ENCODE measurements at places on chromosomes 5 and 9.
A peak's percentile ranks its signal among the peaks of the same experiment; 100 is the strongest.

GRCh38 chr9:97806721-97807120 lies 46.3 kb upstream of the FOXE1 start:
- no peak for DNase-seq

DNA sequence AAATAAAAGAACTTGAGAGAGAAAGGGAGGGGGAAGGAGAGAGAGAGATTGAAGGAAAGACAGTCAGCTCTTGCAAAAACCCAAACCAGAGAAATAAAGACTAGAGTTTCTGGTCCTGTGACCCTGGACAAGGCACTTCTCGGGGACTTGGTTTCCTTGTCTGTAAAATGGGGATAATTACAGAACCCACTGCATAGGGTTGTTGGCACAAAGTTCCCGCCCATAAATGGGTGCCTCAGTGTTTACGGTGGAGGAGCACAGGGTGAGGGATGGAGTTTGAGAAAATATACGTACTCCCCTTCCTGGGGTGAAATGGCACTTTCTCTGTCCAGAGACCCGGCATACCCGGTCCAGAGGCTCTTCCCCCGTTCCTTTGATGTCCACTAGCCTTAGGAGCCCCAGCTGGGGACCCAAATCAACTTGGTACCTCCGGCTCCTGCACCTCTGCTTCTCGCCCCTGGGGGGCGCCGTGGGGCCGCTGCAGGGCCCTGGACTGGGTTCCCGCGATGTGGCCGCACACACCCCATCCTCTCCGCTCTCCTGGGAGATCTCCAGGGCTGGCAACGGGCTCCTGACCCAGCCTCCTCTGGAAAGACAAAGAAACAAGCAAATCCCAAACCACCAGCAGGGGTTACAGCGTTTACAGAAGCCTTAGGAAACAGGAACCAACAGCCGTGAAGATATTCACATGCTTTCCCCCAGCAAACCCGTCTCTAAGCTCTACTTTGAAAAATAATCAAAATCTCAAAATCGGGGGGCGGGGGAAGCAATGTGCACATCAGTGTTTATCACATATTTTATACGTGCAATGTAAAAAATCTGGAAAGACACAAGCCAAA lies 26.3 kb downstream of the PTGES start:
- DNase-seq, result peak; percentile 43

- DNase-seq, result no peak
Observed at GRCh38 chr5:126683912-126684311, 83.2 kb downstream of the PHAX start.

DNA sequence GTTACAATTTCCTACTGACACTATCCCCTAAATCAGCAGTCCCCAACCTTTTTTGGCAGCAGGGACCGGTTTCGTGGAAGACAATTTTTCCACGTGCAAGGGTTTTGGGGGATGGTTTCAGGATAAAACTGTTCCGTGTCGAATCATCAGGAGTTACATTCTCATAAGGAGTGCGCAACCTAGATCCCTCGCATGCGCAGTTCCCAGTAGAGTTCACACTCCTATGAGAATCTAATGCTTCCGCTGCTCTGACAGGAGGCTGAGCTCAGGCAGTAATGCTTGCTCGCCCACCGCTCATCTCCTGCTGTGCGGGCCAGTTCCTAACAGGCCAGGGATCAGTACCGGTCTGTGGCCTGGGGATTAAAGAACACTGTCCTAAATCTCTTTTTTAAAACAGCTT lies 13.2 kb upstream of the NFIL3 start:
- no peak for DNase-seq

DNA sequence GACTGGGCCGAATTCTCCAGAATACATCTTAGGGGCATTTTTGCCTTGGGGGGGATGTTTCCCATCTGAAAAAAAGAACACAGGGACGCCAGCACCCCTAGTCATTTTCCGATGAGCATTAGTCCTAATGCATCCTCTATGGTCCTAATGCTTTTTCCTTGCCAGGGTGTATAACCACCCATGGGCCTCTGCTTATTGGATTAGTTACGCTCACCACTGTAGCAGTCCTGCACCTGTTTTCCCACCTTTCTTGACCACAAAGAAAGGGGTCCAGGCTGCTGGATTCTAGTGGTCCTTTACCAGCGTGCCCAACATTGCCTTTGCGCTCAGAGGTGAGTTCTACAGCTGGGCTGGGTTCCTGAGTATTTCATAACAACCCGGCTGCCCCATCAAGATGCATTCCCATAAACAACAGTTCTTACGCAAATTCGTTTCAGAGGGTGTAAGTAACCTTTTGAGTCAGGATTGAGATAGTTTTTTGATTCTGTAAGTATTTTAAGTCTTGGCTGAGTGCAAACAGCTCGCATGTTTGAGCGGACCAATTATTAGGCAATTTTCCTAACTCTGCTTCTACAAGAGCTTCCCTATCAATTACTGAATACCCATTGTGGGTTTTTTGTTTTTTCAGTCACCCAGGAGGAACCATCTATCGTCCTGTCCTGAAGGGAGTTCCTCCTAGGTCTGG lies 135.1 kb downstream of the DROSHA start:
- no peak for DNase-seq

GRCh38 chr5:95810305-95811125 lies 12.0 kb downstream of the GLRX start:
- DNase-seq, result no peak

DNA sequence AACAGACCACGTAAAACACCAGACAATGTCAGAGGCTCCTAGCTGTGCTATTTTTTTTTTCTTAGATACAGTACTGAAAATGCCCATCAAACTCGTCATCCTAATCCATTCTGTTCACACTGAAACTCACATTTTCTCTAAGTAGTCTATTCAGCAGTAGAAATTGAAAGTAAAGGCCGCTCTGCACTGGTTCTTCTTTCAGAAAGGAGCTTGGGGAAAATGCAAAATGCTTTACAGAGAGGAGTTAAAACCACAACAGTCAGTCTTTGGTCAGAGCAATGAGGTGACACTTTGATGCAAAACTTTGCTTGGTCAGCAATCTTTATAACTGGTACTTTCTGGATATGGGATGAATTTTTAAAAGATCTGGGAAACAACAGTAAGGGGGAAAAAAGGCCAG lies 43.8 kb upstream of the SUSD1 start:
- DNase-seq, result no peak
